ENCODE measurements at places on chromosomes 2 and 18.

DNA sequence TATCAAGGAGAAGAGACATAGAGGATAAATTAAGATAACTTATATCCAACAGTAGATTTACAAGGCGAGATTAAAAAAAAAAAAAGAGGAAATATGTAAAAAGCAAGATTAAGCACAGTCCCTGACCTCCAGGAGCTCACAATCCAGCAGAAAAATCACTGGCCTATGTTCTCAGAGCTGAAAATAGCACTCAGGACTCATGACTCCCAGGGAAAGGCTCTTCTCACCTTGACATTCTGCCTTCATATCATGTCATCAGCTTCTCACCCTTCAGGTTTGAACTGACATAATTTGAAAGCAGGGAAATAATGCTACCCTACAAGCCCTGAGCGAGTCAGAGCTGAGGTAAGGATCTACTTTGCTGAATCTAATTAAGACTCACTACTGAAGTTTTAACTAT is 82.8 kb downstream of the L3MBTL4 start:
- DNase-seq = no peak

GRCh38 chr18:13392029-13392750 is 173.6 kb downstream of the LDLRAD4 start:
- DNase-seq = no peak

GRCh38 chr2:65436824-65437221 is 4.4 kb upstream of the SPRED2 start:
- no peak for DNase-seq

- DNase-seq = no peak
Measured at GRCh38 chr2:15041429-15041837, 408.9 kb downstream of the LRATD1 start.

- no peak for DNase-seq
Measured at GRCh38 chr2:136394136-136395060, 276.4 kb upstream of the CXCR4 start.

DNA sequence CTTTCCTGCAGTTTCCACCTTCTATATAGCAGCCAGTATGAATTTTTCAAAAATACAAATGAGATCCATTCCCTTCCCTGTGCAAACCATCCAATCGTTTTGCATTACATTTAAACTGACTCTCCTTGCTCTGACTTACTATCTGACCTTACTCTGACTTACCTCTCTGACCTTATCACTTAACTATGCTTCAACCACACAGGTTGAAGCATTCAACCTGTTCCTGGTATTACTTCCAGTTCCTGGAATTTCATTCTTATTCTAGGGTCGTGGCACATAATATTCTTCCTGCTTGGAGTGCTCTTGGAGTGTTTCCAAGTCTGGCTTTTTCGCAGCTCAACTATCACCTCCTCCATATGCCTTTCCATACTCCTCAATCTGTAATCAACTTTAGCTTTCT is 850.6 kb upstream of the CHAC2 start:
- DNase-seq = no peak

DNA sequence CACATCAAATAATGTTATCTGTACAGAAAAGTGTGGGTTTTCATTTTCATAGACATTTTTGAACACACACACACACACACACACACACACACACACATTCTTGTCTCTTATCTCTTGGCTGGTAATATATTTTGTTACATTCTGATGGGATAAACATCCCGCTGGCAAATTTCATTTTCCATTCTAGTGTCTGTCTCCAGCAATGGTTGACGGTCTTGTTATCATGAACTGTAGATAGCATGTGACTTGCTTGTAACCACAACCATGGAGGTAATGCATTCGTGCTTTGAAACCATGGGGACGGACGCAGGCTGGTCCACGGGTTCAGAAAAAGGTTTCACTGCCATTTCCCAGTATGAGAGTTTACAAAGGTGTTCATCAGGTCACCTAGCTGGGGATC is 156.4 kb downstream of the PPP1R1C start:
- DNase-seq = no peak

DNA sequence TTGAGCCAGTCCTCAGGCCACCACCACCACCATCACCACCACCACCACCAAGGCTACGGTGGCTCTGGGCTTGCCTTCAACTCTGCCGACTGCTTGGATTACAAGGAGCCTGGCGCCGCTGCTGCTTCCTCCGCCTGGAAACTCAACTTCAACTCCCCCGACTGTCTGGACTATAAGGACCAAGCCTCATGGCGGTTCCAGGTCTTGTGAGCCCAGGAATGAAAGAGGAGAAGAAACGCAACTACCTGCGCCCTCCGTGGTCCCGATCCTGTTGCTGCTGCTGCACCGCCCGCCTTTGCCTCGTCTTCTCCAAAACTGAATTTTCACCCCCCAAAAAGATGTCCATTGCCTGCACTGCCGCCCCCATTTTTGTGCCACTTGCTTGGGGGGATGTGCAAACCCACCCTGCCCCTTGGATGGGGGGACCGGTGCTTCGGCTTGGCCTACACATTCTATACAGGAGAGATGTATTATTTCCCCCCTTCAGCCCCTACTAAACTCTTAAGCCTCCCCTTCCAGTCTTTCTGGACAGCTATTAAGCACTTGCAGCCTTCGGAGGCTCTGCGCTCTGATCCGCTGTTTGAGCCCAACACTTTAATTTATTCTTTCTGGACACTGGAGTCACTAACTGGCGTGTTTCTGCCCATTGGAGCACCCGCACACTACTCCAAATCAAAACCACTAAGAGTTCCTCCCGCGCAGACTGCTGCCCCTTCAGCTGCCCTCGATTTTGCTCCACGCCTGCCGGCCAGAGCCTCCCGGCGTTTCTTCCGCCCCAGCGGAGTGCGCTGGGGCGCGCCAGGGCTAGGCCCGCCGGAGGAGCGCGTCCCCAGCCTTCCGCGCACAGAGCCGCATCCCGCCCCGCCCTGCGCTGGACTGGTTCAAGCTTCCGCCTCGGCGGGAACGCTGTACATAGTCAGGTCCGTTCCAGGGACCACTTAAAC is 5.7 kb downstream of the OTX1 start:
- DNase-seq = no peak

GRCh38 chr2:137873536-137874244 is 90.6 kb upstream of the HNMT start:
- no peak for DNase-seq

DNA sequence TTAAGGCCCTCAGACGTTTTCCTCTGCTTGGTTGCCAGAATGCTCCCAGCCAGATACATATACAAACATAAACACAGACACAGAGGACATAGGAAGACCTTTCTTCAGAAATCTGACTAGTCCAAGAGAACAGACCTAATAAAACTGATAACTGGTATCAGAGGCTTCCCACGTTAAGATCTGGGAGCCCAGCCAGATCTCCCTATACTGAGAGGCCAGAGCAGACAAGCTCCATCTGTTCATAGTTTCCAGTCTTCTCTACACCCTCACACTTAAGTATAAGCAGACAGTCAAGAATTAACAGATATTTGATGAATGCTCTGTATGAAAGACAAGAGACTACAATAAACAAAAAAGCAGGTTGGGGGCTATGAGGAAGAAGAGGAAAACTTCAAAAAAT is 240.5 kb upstream of the CHAC2 start:
- DNase-seq = no peak

DNA sequence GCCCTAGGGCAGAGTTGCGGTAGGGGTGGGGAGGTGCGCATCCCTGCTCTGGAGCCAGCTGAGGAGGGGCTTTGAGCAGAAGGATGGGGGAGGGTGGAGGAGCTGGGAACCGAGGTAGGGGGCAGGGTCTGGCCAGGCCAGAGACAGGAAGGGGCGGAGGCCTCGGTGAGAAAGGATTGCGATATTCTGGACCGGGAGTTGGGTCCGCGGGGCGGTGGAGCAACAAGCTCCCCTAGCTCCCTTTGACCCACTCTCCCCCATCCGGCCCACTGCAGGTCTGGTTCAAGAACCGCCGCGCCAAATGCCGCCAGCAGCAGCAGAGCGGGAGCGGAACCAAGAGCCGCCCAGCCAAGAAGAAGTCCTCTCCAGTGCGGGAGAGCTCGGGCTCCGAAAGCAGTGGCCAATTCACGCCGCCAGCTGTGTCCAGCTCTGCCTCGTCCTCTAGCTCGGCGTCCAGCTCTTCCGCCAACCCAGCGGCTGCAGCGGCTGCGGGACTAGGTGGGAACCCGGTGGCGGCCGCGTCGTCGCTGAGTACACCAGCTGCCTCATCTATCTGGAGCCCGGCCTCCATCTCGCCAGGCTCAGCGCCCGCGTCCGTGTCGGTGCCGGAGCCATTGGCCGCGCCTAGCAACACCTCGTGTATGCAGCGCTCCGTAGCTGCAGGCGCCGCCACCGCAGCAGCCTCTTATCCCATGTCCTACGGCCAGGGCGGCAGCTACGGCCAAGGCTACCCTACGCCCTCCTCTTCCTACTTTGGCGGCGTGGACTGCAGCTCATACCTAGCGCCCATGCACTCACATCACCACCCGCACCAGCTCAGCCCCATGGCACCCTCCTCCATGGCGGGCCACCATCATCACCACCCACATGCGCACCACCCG is 4.8 kb downstream of the OTX1 start:
- no peak for DNase-seq
